Skeletal muscle tissue (tissue), 5 donors: ENCODE measurements at places on chromosomes 5 and 9. TPM values are rescaled to one million over a fixed set of nuclear protein-coding genes. Genes with fewer than 3 reads are reported as not detected.

NRG2 gene
- 0.52 TPM for total RNA-seq

FAM120A gene
- total RNA-seq, result 111 TPM

FOXD4L3 gene
- total RNA-seq, result not detected

PDLIM4 gene
- 19.8 TPM for total RNA-seq

LIX1 gene
- 0.52 TPM for total RNA-seq

NEUROG1 gene
- not detected for total RNA-seq

CREBRF gene
- 12.0 TPM for total RNA-seq

KIF4B gene
- under 0.01 TPM for total RNA-seq

CCNO gene
- not detected for total RNA-seq

ZNF189 gene
- 28.7 TPM for total RNA-seq

GARIN3 gene
- not detected for total RNA-seq

FOXD4 gene
- total RNA-seq, result 0.52 TPM

ARID3C gene
- total RNA-seq, result not detected

AQP7 gene
- total RNA-seq, result 6.3 TPM

RACK1 gene
- 4,748 TPM for total RNA-seq
